ENCODE measurements at places on chromosomes 2 and 18.

GRCh38 chr2:118014492-118014824, 588 bp upstream of the CCDC93 start:
- no peak for DNase-seq

DNA sequence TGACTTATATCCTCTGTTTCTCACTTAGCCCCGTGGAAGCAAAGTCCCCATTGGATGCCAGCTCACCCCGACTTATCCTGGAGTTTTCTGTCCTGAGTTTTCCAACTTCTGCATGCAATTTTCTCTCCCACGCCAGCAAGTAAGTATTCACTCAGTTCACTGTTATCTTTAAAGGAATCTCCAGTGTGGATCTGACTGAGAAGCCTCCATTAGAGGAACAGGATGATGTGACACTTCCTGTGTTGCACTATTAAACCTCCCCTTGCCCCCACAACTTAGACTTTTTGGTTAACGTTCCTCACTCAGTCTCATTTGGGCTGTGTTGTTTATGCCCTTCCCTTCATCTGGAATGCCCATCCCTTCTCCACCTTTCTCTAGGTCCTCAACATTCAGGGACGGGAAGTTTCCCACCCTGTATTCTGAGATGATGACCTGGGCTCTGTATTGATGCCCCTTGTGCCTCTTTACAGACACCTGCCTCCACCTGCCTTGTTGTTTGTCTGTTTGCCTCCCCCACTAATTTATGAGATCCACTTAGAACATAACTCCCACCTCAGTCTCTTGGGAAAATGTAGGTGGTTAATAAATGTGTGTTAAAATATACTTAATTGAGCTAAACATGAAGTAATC, 536.1 kb upstream of the RAB6C start:
- DNase-seq: peak; percentile 60

DNA sequence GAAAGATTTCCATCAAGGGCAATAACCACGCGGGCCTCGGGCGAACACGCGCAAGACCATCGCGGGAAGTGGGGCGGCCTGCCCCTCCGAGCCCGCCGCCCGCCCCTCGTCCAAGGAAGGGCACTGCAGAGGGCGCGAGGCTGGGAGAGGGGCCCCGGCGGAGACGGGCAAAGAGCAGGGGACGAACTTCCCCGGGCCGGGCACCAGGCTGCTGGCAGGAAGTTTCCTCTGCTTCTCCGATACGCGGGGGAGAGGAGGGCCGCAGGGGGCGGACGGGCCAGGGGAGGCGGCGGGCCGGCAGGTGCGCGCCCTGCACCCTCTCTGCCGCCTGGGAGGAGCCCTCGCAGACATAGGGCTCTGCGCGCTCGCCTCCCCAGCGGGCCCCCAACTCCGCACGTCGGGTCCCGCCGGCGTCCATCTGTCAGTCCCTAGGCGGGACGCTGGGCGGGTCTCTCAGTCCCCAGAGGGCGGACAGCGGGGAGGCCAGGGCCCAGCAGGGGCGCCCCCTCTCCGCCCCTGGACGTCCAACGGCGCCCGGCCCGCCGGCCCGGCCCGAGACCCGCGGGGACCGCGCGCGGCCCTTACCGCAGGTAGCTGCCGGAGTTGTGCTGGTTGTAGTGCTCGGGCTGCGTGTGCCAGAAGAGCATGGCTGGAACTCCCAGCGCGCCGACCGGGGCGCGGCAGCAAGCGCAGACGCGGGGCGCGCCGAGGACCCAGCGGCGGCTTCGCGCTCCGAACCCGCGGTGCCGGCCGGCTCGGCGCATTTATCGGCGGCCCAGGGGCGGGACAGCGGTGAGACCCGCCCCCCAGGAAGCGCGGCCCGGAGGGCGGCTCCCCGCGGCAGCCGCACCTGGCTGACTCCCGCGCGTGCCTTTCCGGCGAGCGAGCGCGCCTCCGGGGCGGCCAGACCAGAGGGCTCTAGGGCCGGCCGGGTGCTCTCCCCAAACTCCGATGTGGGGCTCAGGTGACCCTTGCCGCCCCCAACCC, at the start of gene TFCP2L1:
TFCP2L1 (minus strand) TSS at position 740 of the 987 bp plus-strand sequence; CDS start at position 647, 93 bp downstream.
- no peak for DNase-seq

- no peak for DNase-seq
These were observed 15.4 kb upstream of the DTNA start for GRCh38 chr18:34694591-34695165.

- DNase-seq: no peak
These were observed 133.8 kb downstream of the EIPR1 start for GRCh38 chr2:3243804-3244203.

- DNase-seq: no peak
These were observed 247.0 kb downstream of the AGAP1 start for GRCh38 chr2:235740821-235741220.

DNA sequence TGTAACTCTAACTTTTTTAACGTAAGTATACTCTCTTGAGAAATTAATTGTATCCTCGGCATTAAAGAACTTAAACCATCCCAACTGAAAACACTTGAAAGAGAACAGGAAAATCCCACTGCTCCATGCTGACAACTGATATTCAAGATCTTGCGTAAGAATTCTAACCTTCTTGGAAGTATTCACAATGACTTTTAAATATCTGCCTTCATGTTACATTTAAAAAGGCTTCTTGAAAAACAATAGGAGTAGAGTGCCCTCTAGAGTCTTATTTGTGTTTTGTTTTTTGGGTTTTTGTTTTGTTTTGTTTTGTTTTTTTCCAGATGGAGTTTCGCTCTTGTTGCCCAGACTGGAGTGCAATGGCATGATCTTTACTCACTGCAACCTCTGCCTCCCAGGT, 65.4 kb upstream of the DNAJC10 start:
- DNase-seq: peak; percentile 56

GRCh38 chr2:172431463-172431862, 4.1 kb downstream of the ITGA6 start:
- peak; percentile 32 for DNase-seq

GRCh38 chr18:75116809-75117208, 92.1 kb downstream of the PTGR3 start:
- DNase-seq: no peak

DNA sequence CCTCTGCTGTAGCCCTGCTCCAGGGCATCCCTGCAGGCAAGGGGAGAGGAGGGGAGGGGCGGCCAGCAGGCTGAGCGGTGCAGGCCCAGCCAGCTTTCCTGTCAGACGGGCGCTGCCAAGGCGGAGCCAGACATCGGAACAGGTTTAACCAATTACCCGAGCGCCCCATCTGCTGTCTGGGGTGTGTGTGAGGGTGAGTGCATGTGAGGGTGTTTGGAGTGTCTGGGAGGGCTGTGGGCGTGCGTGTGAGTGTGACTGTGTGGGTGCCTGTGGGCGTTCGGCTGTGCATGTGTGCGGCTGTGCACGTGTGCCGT, 20.0 kb downstream of the EMX1 start:
- DNase-seq: no peak

DNA sequence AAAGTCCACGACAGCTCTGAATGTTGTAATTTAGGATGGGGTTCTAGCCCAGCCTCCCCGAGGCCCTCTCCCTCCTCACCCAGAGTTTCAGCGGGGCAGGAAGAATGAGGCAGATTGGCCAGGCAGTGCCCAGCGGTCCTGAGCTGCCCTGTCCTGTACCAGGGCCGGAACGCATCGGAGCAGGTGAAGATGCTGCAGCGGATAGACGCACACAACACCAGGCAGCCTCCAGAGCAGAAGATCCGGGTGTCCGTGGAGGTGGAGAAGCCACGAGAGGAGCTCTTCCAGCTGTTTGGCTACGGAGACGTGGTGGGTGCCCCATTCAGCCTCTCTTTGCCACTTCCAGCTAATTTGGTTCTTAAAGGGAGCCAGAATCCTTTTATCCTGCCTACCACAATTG, 10.8 kb downstream of the KHK start:
- DNase-seq: no peak

DNA sequence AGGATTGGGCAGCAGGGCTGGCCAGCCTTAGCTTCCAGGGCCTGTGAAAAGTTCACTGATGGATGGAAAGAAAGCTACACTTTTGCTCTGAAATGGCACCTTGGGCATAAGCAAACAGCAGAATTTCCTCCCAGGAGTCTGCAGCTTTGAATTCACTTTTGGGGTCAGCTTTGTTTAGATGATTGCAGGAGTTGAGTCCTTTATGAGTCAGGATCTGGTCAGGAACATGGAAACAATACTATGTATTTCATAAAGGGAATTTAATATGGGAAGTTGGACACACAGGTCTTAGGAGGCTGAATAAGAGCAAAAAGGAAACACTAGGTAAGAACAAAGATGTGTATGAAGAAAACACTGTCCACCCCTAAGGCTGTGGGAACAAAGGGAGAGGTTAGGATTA, 345.3 kb downstream of the TSN start:
- no peak for DNase-seq

DNA sequence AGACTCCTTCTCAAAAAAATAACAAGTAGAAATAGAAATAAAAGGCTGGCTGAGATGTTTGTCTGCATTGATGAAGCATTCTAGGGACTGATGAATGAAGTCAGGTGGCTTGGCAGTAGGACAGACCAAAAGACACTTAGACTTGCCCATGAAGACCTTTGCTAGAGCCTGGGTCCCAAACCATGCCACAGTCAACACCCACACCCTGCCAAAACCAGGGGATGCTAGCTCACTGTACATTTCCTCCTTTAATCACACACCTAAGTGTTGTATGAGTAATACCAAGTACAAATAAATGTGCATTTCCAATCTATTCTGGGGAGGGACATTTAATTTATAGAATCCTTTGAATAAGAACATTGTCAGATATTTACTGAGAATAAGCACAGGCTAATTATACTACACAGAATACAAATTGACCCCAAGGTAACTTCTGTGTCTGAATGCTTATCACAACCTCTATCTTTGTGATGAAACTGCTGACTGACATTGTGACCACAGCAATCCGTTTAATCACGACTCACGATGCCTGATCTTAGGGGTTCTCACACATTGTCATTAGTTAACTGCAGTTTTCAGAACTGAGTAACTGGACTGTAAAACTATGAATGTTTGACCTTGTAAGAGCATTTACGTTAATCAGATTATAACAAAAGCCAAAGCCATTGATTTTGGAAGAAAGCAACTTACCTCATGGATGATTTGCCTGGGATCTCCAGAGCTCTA, 10.5 kb upstream of the NOL10 start:
- DNase-seq: no peak

DNA sequence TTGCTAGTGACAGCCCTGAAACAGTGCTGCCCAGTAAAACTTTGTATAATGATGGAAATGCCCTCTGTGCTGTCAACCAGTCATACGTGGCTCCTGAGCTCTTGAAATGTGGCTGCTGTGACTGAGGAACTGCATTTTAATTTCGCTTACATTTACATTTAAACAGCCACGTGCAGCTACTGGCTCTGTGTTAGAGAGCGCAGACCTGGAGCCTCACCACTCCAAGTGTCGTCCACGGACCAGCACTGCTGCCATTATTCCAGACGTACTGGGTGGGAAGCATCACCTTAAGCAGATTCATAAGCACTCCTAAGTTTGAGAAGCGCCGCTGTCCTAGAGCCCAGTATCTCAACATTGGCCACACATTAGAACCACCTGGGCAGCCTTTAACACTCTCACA, 77.0 kb upstream of the MGAT4A start:
- no peak for DNase-seq

GRCh38 chr2:181937473-181937872, 45.9 kb downstream of the ITPRID2 start:
- peak; percentile 87 for DNase-seq

GRCh38 chr2:6944555-6944954, 27.3 kb downstream of the RNF144A start:
- DNase-seq: no peak

- DNase-seq: no peak
These were observed 59.2 kb downstream of the METTL4 start for GRCh38 chr18:2512059-2512458.

DNA sequence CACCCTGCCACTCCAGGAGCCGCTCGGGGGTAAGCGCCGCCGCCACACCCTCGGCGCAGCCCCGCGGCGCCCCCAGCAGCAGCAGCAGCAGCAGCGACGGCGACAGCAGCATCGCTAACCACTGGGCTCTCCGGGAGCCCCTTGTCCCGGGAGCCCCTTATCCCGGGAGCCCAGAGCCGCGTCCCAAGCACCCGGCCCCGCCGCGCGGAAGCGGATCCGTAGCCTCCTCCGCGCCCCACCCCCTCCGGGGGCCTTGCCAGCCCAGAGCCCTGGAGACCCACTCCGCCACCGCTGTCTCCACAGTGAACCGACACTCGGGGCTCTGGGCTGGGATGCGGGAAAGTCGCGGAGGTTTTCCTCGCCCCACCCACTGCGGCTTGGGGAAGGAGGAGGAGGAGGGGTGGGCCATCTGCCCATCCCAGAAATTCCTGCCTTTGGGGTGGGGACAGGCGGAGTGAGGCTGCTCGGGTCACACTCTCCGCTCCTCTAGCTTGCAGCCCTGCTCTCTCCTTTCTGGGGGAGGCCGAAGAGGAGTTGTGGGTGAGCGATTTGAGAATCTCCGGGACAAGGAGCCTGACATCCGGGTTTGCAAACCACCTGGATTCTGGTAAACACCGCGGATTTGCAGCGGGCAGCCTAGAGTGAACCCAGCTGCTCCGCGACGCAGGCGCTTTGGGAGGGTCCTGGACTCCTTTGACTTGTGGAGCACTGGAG, at the start of gene PLA2R1:
PLA2R1 (minus strand) TSS at position 324 of the 714 bp plus-strand sequence; CDS start at position 112, 212 bp downstream.
- DNase-seq: no peak

DNA sequence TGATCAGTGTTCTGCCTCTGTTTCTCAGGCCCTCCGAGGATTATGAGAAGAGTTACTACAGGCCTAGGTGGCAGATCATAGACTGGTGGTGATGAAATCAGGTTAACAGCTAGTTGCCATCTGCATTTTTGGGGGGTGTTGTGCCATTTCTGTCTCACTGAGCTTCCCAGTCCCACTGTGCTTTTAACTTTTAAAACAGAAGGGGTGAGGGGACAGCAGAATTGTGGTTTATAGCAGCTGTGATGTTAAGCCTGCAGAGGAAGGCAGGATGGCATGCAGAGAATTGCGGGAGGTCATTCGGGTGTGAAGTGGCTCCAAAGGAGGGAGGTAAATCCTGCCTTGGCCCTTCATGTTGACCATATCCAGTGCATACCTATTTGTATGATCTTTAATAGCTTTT, 5.0 kb downstream of the CAB39 start:
- DNase-seq: no peak

DNA sequence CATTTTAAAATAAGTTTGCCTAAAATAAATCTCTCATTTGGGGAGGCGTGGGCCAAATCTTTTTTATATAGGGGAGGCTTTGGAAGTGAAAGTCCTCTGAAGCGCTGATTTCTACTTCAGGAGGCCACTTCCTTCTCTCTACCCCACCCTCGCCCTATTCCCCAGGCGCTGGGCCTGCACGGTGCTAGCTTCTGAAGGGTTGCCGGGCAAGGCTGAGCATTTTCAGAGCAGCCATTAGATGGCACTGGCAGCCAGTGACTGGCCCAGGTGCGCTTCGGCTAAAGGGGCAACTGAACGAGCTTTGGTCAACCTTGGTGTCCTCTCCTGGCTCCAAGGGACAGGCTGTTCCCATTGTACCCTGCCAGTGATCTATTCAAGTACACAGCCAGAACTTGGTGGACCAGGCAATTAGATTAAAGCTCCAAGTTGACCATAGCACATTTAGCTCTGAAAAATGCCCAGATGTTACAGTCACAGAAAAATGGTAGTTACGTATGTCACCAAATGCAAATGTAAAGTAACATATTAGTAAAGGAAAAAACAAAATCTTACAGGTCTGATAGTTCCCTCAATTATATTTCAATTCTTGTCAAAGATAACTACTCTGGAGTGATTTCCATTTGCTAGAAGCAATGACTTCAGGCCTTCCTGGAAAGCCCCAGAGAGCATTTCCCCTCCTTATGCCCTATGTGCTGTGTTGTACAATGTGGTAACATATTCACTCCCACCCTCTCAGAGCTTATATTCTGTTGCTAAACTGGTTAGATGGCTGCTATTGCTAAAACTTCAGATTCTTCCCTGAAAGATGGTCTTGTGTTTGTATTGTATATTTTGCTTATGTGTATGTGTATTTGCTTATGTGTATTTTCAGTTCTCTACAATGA, 2.1 kb downstream of the POMC start:
- DNase-seq: peak; percentile 6

GRCh38 chr18:63161761-63162195, 157.8 kb downstream of the BCL2 start:
- peak; percentile 22 for DNase-seq

All from AML-193 (cell line).